ENCODE measurements at places on chromosomes 7 and 10.

GRCh38 chr7:95155965-95156364, 168.4 kb downstream of the PON1 start:
- no peak for DNase-seq

- no peak for DNase-seq
These were observed 620.9 kb downstream of the TNS3 start for GRCh38 chr7:46960970-46961369.

GRCh38 chr7:46545790-46546189, 624.7 kb upstream of the IGFBP3 start:
- no peak for DNase-seq

- no peak for DNase-seq
These were observed 318.5 kb downstream of the GPR158 start for GRCh38 chr10:25493122-25493893.

DNA sequence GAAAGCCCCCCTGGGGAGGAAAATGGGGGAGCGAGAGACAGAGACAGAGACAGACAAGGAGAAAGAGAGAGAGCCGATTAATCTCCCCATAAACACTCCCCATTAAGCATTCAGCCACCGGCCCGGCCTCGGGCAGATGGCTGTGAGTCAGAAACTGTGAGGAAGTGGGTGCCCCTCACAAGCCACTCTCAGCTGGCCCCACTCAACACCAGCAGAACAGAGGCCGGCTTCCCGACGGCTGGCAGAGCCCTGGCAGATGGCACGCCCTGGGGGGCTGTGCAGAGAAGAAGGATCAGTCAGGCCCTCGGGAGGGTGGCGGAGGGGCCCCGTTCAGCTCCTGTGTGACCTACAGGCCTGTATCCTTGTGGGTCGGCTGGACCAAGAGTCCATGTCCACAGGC, 41.2 kb downstream of the CAMK2B start:
- peak; percentile 15 for DNase-seq

GRCh38 chr7:142808802-142809583, 38.2 kb downstream of the PRSS2 start:
- peak; percentile 98 for DNase-seq

DNA sequence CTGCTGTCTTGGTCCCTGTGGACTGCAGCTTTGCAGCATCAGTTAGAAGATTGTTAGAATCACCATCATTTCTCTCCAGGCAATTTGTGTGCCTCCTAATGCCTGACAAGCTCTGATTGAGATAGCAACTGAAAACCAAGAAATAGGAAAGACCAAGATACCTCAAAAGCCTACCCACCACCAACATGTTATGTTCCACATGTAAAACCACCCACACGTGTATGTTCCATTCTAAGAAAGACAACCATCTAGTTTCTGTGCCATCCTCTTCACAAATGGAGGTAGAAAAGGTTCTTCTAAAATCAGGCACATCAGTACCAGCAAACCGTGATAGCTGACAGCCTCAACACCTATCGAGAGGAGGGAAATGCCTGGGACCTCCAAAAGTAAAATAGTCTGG, 46.9 kb downstream of the TASOR2 start:
- DNase-seq = no peak

DNA sequence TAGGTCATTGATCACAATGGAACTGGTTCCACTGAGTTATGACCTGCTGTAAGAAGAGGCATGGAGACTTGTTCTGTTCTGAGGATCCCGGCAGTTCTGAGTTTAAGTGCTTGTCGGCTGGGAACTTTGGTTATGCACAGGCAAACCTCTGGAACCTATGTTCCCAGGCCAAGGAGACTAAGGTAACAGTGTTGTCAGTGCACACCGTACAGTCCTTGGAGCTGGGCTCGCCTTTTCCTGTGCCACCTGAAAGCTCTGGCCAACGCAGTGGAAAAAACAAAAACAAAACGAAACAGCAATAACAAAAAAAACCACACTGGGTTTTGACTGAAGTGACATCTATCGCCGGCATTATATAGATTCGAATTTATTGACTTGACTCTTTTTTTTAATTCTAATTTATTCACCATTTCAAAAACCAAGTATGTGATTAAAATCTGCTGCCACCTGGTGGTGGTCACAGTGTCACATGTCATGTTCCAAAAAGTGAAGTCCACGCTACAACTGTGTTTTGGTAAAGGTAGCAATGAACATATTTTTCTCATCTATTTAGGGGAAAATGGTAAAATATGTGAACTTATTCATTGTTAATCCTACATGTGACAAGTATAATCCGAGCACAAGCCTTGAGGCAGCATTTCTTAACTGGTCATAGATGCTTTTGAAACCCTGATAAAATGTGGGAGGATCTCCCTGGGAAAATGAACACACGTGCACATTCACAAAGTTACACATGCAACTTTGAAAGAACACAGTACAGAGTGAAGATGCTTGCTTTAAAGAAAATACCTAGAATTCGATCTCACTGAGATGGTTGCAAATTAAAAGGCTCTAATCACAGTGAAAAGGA, 113.8 kb upstream of the PPP2R2D start:
- DNase-seq = peak; percentile 46

- no peak for DNase-seq
These were observed 99.6 kb upstream of the RELN start for GRCh38 chr7:104089061-104089460.

DNA sequence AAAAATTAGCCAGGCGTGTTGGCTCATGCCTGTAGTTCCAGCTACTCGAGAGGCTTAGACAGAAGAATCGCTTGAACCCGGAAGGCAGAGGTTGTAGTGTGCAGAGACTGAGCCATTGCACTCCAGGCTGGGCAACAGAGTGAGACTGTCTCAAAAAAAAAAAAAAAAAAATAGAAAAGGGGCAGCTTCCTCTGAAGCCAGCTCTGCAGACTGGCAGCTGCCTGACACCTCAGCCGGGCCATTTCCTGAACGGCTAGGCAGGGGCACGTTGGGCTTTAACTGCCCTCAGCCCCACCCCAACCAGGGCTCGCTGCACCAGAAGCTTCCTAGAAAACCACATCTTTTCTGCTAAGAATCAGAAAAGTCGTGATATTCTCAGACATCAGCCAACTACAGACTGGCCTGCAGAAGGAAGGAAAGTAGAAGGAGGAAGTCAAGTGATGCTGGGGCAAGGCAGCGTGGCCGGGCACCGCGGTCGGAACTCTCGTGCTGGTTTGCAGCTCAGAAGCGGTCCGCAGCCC, 38.0 kb downstream of the PRKAG2 start:
- peak; percentile 74 for DNase-seq

DNA sequence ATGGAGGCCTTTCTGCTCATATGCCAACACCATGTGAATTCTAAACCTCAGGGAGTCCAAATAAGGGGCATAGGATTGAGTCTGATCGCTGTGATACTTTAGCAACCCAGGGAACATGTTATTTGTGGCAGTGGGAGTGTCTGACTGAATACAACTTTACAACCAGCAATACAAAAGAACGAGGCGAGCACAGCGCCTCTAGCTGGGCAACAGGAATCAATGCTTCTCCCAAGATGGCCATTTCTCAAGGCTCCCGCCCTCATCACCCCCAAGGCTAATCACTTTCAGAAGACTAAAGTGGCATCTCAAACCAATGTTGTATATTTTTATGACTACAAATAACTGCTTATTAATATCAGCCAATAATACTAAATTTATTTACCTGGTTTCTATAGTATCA, 28.1 kb downstream of the YWHAG start:
- no peak for DNase-seq

GRCh38 chr7:37337522-37337921, 111.1 kb downstream of the ELMO1 start:
- DNase-seq = no peak

- no peak for DNase-seq
These were observed 107.0 kb upstream of the BTBD16 start for GRCh38 chr10:122164023-122164601.

- no peak for DNase-seq
These were observed 95.4 kb downstream of the HIF1AN start for GRCh38 chr10:100631192-100631591.

- DNase-seq = peak; percentile 48
These were observed 76.1 kb upstream of the LYZL2 start for GRCh38 chr10:30705625-30706149.

GRCh38 chr10:99123851-99124250, 111.8 kb downstream of the HPSE2 start:
- DNase-seq = no peak

DNA sequence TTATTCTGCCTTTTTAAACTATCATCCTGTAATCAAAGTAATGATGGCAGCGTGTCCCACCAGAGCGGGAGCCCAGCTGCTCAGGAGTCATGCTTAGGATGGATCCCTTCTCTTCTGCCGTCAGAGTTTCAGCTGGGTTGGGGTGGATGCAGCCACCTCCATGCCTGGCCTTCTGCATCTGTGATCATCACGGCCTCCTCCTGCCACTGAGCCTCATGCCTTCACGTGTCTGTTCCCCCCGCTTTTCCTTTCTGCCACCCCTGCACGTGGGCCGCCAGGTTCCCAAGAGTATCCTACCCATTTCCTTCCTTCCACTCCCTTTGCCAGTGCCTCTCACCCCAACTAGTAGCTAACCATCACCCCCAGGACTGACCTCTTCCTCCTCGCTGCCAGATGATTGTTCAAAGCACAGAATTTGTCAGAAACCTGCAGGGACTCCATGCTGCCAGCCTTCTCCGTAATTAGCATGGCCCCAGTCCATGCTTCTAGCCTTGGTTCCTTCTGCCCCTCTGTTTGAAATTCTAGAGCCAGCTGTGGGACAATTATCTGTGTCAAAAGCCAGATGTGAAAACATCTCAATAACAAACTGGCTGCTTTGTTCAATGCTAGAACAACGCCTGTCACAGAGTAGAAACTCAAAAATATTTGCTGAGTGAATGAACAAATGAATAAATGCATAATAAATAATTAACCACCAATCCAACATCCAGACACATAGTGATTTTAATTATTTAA, 151.7 kb downstream of the EGFR start:
- no peak for DNase-seq

GRCh38 chr7:155815332-155816191, 3.3 kb upstream of the SHH start:
- peak; percentile 82 for DNase-seq

DNA sequence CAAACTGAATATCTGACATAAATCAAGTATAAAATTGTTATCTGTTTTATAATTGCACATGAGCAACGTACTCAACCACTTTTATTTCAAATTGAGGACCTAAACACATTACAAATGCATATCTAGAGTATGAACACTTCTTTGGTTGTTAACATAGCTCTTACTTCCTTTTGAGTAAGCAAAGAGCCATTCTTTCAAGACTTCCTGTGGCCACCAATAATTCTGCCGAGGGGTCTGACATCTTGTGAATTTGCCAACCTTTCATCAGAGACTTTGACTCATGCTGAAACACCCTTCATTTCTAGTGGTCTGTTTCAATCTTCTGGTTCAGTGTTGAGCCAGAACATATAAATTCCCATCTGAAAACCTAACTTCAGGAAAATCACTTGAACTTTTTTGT, 59.4 kb downstream of the CDK14 start:
- no peak for DNase-seq

GRCh38 chr10:105706281-105707026, 1065.4 kb downstream of the SORCS3 start:
- DNase-seq = no peak

DNA sequence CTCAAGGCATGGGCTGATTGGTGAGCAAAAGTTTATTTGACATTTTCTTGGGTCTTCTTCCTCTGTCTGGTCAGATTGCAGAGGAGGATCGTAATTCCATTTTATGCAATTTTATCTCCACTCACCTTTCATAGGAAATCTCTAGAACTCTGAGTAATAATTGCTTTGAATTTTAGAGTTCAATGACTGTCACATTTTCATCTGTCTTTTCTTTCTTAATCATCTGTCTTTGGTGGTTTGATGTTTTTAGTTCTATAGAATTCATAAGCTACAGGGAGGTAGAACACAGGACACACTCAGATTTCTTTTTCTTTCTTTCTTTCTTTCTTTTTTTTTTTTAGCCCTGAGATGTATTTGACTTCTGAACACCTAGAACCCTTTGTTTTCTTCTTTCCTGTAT, 11.6 kb downstream of the GATA3 start:
- no peak for DNase-seq

DNA sequence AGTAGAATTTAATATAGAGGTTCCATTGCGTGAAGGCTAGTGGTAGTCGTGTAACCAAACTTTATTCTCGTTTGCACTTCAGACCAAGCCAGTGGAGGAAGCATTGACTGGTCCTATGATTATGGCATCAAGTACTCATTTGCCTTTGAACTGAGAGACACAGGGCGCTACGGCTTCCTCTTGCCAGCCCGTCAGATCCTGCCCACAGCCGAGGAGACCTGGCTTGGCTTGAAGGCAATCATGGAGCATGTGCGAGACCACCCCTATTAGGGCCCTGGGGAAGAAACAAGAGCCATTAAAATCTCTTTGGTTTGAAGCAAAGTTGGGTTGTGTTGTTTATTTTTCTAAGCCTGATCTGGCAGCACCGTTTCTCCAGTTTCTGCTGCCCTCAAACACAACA, 3.5 kb upstream of the CPA4 start:
- no peak for DNase-seq

DNA sequence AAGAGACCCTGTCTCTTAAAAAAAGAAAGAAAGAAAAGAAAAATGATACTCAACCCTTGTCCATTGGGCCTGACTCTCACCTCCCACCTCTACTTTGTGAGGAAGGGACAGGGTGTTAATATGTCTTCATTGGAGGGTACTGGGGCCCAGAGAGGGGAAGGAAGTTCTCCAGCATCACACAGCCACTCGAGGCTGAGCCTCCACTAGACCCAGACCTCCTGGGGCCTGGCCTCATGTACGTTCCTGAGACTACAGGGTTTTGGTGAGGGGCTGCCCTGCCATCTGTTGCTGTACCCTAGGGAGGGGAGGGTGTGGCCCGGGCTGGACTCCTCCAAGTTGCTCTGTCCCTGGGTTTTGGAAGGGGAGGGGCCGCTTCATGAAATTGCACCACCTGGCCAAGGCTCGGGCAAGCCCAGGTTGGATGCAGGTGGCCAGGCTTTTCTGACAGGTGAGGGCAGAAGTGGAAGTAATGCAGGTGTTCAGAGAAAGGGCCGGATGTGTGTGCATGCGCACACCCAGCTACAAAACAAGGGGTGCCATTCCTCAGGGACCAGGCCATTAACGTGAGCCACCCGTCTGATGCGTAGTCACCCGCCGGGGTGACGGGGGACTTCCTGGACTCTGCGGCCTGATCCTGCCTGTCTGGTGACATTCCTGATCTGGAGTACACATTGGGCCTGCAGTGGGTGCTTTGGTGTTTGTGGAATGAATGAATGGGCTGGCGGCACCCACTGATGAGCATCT, 21.7 kb downstream of the GTF2IRD1 start:
- no peak for DNase-seq

GRCh38 chr10:92418891-92419290, 127.9 kb downstream of the MARCHF5 start:
- DNase-seq = no peak
